ENCODE measurements at places on chromosomes 7 and 10. TPM values are rescaled to one million over a fixed set of nuclear protein-coding genes. Genes with fewer than 3 reads are reported as not detected.

The EBLN1 gene
- not detected for total RNA-seq

The ADAM8 gene
- 0.85 TPM for total RNA-seq

The VENTX gene
- total RNA-seq = not detected

The MOGAT3 gene
- not detected for total RNA-seq

The BTBD16 gene
- total RNA-seq = under 0.01 TPM

The TAS2R41 gene
- total RNA-seq = not detected

The TMEM26 gene
- total RNA-seq = 0.19 TPM

The LRRC18 gene
- not detected for total RNA-seq

The TRIM56 gene
- total RNA-seq = 12.8 TPM

The INPP5F gene
- total RNA-seq = 19.4 TPM

The BCL7B gene
- 14.7 TPM for total RNA-seq

The DCLRE1A gene
- 6.7 TPM for total RNA-seq

The TEX36 gene
- not detected for total RNA-seq

The COL26A1 gene
- total RNA-seq = under 0.01 TPM

The TMEM196 gene
- total RNA-seq = not detected

The VOPP1 gene
- total RNA-seq = 123 TPM

The PRSS2 gene
- not detected for total RNA-seq

The DRGX gene
- not detected for total RNA-seq

The ZNF804B gene
- total RNA-seq = not detected

The IDI2 gene
- total RNA-seq = not detected

The TRRAP gene
- total RNA-seq = 14.2 TPM

The KLLN gene
- total RNA-seq = 0.58 TPM

The PTPRE gene
- total RNA-seq = 1.7 TPM

The IFIT1 gene
- total RNA-seq = 9.6 TPM

The ZNF775 gene
- 3.5 TPM for total RNA-seq

The SLC13A1 gene
- total RNA-seq = not detected

The PAX4 gene
- total RNA-seq = not detected

Data from regular cardiac myocyte (primary cell).